Activated CD8-positive, alpha-beta T cell treated with anti-CD3 and anti-CD28 coated beads for 36 hours (primary cell): ENCODE measurements at places on chromosomes 13 and 19.

DNA sequence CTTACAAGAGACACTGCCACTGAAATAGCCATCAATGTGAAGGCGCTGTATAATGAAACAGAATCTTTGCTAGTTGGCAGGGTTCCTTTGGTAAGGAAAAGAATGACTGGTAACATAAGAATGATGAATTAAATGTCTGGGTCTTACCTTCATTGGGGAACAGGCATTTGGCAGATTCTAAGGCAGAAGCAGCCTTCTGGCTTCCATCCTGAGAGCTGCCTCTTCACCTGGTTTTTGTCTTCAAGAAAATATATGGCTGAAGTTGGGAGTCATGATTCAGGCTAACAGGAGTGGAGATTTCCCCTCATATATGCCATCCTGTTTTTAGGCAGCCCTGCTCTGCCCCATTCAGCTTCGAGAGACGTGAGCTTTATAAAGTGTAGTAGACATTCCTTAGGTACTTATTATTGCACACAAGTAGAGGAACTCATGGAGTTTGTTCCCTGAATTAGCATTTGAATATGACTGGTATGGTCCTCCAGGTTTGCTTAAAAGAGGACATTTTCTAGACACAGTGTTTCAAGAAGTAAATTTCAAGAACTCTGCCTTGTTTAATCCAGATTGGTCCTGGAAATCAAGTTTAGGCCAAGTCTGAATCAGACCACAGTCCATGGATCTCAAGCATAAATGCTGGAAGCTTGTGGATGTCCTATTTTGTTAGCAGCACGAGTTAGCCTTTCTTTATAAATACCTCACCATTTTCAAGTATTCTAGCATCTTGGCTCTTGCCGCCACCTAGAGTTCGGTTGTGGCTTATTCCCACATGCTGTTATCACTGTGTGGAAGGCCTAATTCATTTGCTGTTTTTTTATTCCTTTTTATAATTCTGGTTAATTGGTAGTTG, 56.2 kb upstream of the AKAP11 start:
- DNase-seq = peak; percentile 56

GRCh38 chr13:41460930-41461329, 3.6 kb downstream of the RGCC start:
- DNase-seq = no peak

- no peak for DNase-seq
These were observed 632.3 kb downstream of the SLITRK6 start for GRCh38 chr13:85166891-85167290.

DNA sequence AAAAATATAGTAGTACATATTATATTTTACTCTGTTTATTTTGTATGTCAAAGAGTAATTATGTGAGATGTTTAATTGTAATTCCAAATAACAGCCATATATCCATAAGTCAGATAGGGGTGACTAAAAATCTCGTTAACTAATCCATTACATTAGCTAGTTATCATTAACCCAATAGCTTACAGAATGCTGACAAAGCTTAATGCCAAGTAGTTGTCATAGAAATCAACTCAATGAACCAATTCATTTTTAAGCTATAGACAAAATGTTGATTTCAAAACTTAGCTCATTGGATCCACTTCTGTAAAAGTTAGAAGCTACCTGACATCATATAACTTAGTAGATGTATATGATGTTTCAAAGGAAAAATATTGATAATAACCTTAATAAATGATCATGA, 206.7 kb upstream of the SLITRK1 start:
- no peak for DNase-seq

- DNase-seq = no peak
These were observed 20.5 kb downstream of the CNFN start for GRCh38 chr19:42369433-42370067.

- no peak for DNase-seq
These were observed 7.4 kb downstream of the EIF3K start for GRCh38 chr19:38626401-38626800.

DNA sequence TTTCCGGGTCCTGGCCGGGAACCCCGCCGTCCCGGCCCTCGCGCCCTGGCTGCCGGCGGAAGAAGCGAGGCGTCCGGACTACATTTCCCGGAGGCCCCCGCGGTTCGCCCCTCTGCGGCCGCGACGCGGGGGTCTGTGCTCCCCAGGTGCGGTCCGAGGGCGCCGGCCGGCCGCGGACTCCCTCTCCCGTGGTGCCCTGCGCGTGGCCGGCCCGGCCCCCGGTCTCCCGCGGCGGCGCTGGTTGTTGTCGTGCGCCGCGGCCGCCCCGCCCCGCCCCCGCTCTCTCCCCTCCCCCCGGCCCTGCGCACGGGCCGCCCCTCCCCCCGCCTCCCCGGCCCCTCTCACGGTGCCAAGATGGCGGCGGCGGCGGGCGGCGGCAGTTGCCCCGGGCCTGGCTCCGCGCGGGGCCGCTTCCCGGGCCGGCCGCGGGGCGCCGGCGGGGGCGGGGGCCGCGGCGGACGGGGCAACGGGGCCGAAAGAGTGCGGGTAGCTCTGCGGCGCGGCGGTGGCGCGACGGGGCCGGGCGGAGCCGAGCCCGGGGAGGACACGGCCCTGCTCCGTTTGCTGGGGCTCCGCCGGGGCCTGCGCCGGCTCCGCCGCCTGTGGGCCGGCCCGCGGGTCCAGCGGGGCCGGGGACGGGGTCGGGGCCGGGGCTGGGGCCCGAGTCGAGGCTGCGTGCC, at the start of gene KMT2B:
Gene KMT2B (plus strand): TSS at position 339 of the 680 bp plus-strand sequence. CDS start 16 bp downstream, at position 355.
- DNase-seq = no peak

- DNase-seq = no peak
These were observed 178.2 kb downstream of the NDFIP2 start for GRCh38 chr13:79659121-79659521.

GRCh38 chr13:99617474-99618255, 116.4 kb downstream of the TM9SF2 start:
- DNase-seq = peak; percentile 48
